ENCODE measurements at places on chromosomes 2 and 18.

- no peak for DNase-seq
These were observed 1.9 kb downstream of the CD302 start for GRCh38 chr2:159795841-159796690.

- no peak for DNase-seq
These were observed 67.9 kb downstream of the NCOA1 start for GRCh38 chr2:24558781-24559472.

DNA sequence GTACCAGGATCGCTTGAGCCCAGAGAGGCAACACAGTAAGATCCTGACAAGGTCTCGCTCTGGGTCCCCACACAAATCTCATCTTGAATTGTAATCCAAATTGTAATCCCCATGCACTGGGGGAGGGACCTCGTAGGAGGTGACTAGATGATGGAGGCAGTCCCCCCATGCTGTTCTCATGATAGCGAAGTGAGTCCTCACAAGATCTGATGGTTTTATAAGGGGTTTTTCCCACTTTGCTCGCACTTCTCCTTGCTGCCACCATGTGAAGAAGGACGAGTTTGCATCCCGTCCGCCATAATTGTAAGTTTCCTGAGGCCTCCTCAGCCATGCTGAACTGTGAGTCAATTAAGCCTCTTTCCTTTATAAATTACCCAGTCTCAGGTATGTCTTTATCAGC lies 46.0 kb upstream of the SERTAD2 start:
- peak; percentile 40 for DNase-seq

GRCh38 chr2:9144617-9145016 lies 62.0 kb upstream of the ASAP2 start:
- no peak for DNase-seq

DNA sequence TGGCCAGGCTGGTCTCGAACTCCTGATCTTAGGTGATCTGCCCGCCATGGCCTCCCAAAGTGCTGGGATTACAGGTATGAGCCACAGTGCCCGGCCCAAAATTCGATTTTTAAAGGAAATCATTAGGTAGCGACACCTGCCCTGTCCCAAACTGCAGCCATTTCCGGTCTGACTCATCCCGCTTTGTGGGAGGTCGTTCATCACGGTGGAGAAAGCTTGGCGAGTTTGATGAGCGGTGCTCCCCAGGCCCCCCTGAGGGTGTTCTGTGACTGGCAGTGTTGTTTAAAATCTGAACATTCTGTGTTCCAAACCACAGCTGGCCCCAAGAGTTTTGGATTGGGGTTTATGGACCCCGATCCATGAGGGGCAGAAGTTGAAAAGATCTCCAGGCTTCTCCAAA lies 53.0 kb upstream of the GLI2 start:
- no peak for DNase-seq

GRCh38 chr18:2482706-2483475 lies 88.4 kb downstream of the METTL4 start:
- no peak for DNase-seq

DNA sequence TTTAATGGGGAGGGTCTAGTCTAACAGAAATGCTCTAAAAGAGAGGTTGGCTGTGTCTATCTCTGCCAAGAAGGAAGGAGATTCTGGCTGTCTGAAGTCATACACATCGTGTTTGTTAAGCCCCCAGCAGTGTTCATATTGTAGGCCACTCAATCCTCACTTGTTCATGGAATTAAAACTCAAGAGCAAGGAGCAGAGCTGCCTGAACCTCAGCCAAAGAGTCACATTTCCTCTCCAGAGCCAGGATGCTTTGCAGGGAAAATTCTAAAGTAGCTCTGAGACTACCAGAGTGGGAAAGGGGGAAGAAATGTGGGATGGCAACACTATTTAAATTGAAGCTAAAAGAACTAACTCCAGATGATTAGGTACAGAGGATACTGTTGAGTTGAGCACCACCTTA lies 190.7 kb upstream of the CXCR4 start:
- DNase-seq: no peak

- DNase-seq: no peak
These were observed 206.7 kb downstream of the SH3RF3 start for GRCh38 chr2:109335631-109336176.

DNA sequence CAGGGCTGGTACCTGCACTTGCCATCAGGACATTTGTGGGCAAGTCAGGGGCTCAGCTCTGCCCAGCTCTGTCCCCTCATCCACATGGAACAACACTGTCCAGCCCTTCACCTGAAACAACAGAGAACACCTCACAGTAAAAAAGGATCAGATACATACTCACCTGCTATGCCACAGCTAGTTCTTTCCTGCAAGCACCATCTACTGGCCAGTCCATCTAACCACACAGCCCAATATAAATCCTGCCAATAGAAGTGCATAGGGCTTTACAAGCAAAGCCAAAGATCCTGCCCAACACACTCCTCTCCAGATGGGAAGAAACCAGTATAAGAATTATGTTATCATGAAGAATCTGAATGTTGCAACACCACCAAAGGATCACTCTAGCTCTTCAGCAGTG lies 52.2 kb upstream of the GALNT13 start:
- no peak for DNase-seq

GRCh38 chr18:48943736-48944527 lies 6.8 kb downstream of the SMAD7 start:
- DNase-seq: no peak

- DNase-seq: no peak
These were observed 265.8 kb downstream of the TNS1 start for GRCh38 chr2:217736776-217737550.

DNA sequence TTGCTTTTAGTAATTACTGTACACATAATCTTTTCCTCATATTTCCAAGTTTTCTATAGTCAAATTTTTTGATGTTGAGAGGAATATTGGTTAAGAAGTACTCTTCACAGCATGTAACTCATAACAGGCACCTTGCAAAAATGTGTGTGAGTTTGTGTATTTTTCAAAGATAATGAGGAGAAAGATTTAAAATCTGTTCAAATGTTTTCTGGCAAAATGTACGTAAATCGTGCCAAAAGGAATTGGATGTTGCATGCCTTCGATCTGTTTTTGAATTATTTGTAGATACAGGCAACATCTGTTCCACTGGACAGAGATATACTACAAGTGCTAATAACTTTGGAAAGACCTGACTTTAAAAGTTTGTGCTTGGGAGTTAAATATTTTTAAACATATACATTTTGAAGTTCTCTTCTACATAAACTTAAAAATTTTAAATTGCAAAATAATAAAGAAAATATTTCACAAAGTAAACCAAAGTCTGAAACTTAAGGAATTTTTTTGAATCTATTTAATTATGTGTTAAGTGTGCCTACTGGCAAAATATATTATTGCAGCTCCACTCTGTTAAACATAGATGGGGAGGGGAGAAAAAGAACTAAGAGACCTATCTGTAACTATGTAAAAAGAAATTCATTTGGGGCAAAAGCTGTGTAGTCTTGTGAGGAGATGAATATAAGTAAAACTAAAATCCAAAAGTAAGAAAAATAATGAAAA lies 133.5 kb upstream of the UBE2E3 start:
- DNase-seq: no peak
